MG63 (cell line): ENCODE measurements at places on chromosomes 11 and 22. TPM values are rescaled to one million over a fixed set of nuclear protein-coding genes. Genes with fewer than 3 reads are reported as not detected.

DNA sequence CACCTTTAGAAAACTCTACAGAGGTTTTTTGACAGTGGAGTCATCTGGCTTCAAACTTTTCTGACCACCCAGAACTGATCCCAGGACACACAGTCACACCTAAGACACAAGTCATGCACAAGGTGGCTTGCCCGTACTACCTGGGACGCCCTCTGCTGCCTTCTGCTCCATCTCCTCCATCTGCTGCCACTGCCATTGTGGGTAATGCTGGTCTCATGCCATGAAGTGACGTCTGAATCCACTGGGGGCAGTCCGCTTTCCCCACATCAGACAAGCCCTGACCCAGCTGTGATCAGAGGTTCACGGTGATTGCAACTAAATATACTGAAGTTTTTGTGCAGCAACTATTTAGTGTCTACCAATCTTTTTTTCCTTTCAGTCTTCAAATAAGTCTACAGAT, 5.4 kb upstream of the NDUFS8 start:
- no peak for DNase-seq

DNA sequence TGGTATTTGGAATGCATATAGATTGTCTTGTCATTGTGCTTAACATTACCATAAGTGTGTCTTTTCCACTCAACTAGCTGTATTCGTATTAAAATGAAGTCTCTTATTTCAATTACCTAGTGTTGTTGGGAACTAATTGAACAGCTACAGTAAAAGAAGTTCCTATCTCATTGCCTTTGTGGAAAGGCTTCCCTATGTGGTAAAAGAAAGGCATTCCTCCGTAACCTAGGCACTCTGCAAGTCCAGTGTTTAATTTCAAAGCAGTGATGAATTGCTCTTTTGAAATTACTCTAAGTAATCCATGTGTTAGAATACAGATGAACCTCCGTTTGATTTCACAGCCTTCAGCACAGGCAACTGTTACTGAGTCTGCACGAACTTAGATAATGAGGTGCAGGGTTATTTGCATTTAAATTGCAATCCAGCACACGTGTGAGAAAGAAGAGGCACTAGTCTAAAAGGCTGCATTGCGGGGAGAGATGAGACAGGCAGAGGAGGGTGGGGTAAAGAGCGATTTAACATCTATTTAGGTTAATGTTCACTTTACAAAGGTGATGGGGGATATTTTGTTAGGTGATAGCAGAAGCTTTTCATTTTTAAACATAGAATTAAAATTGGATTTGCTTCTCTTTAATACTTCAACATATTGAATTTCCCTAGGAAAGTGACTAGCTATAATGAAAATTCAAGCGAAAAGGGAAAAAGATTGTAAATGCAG, 25.0 kb upstream of the CRTAM start:
- DNase-seq, result no peak

The CYB5R2 gene
- total RNA-seq, result 20.2 and 21.9 TPM in 2 replicates

- DNase-seq, result no peak
Observed at GRCh38 chr11:94472916-94473799, 20.5 kb downstream of the MRE11 start.

- DNase-seq, result no peak
Observed at GRCh38 chr11:72301486-72301885, 57.5 kb upstream of the PHOX2A start.

DNA sequence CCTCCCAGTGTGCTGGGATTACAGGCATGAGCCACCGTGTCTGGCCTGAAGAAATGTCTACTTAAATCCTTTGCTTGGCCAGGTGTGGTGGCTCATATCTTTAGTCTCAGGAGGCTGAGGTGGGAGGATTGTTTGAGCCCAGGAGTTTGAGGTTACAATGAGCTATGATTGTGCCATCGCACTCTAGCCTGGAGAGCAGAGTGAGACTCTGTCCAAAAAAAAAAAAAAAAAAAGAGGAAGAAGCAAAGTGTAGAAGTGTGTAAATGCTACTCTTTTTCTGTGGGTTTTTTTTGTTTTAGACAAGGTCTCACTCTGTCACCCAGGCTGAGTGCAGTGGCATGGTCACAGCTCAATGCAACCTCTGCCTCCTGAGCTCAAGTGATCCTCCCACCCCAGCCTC, 6.4 kb upstream of the ATG16L2 start:
- DNase-seq, result no peak

- DNase-seq, result no peak
Observed at GRCh38 chr22:19863571-19863970, 8.9 kb upstream of the GNB1L start.

DNA sequence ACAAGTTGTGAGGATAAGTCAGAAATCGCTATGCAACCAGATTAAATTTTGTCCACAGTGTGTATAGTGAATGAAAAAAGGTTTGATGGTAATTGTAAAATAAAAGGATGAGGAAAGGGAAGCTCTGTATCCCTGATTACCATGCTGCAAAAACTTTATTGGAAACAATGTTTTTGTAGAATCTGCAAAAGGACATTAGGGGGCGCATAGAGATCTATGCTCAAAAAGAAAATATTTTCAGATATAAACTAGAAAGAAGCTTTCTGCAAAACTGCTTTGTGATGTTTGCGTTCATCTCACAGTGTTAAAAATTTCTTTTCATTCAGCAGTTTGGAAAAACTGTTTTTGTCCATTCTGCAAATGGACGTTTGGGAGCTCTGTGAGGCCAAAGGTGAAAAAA, 390.5 kb downstream of the OR4C45 start:
- no peak for DNase-seq

The LSP1 gene
- 41.7 and 66.6 TPM in 2 replicates for total RNA-seq

The PGA4 gene
- not detected in 2 replicates for total RNA-seq

DNA sequence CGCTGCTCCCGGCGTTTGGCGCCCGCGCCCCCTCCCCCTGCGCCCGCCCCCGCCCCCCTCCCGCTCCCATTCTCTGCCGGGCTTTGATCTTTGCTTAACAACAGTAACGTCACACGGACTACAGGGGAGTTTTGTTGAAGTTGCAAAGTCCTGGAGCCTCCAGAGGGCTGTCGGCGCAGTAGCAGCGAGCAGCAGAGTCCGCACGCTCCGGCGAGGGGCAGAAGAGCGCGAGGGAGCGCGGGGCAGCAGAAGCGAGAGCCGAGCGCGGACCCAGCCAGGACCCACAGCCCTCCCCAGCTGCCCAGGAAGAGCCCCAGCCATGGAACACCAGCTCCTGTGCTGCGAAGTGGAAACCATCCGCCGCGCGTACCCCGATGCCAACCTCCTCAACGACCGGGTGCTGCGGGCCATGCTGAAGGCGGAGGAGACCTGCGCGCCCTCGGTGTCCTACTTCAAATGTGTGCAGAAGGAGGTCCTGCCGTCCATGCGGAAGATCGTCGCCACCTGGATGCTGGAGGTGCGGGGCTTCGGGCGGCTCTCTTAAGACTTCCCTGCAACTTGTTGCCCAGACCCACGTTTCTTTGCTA, at the start of gene CCND1:
Gene CCND1 (plus strand): TSS at position 162 of the 587 bp plus-strand sequence. CDS start 158 bp downstream, at position 320.
- DNase-seq, result peak; percentile 85

GRCh38 chr22:47407461-47408025, 645.1 kb downstream of the TBC1D22A start:
- no peak for DNase-seq

The OR51B5 gene
- total RNA-seq, result 0.64 and 0.89 TPM in 2 replicates

- DNase-seq, result no peak
Observed at GRCh38 chr11:75173336-75173735, 22.4 kb downstream of the SLCO2B1 start.

GRCh38 chr11:63791495-63792167, 21.6 kb upstream of the SPINDOC start:
- no peak for DNase-seq

- no peak for DNase-seq
Observed at GRCh38 chr11:96472085-96472484, 82.3 kb downstream of the JRKL start.

The ABCC8 gene
- not detected in 2 replicates for total RNA-seq

- DNase-seq, result no peak
Observed at GRCh38 chr11:27410272-27410671, 47.3 kb upstream of the CCDC34 start.

The JHY gene
- 0.53 and 1.6 TPM in 2 replicates for total RNA-seq

DNA sequence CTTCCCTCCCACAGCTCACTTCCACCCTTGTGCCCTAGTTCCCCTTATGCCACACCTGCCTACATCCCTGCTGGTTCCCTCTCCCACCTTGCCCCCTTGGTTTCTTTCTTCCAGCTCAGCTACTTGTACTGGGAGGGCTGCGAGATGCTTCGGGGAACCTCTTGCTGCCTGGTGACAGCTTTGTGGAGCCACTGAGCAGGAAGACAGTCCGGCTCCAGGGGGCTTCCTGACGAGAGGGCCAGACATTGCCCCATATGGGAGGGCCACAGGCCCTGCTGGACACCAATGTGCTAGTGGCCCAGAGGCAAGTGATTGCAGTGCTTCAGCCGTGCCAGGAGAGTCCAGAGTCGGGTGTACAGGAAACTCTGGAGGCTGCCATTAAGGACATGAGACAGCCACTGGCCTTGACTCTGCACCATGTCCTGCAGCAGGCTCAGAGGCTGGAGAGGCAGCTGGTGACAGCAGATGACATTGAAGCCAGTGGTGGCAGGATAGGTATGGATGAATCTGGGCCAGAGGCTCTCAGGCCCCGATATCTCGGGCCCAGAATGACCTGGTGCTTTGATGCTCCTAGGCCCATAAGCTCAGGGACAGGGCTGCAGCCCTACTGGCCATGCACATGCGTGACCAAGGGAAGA, 54.3 kb downstream of the BTG4 start:
- no peak for DNase-seq

GRCh38 chr11:28697920-28698827, 590.0 kb downstream of the METTL15 start:
- peak; percentile 32 for DNase-seq

The SLC22A12 gene
- not detected in 2 replicates for total RNA-seq

DNA sequence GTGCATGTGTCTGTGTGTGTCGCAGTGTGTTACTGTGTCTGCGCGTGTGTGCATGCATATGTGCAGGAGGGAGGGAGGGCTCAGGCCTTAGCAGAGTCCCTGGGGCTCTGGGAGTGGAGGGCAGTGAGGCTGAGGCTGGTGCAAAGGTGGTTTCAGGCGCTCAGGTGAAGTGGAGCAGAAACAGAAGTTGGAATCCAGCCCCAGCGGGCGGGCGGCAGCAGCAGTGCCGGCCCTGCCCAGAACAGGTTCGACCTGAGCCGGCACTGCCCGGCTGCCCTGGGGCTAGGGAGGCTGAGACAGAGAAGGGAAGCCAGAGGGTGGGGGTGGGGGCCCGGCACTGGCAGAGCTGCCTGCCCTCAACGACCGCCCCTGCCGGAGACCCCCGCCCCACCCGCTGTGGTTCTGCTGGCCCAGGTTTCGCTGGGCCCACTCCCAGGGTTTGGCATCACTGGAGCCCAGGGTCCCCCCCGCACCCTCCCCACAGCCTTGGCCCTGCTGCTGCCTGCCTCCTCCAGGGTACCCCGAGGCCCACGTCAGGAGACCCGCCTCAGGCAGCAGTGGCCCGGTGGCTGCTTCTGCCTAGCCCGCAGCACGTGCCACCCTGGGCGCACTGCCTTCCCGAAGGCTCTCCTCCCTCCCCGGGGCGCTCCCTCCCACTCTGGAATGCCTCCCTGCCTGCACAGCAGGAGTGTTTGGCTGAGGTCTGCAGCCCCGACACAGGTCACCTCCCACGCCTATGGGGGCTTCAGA, 13.3 kb downstream of the ASCL2 start:
- DNase-seq, result no peak

The HPX gene
- 0.20 TPM in 1 of 2 replicates, not detected in the other for total RNA-seq

The ZNF70 gene
- 2.4 and 3.9 TPM in 2 replicates for total RNA-seq

DNA sequence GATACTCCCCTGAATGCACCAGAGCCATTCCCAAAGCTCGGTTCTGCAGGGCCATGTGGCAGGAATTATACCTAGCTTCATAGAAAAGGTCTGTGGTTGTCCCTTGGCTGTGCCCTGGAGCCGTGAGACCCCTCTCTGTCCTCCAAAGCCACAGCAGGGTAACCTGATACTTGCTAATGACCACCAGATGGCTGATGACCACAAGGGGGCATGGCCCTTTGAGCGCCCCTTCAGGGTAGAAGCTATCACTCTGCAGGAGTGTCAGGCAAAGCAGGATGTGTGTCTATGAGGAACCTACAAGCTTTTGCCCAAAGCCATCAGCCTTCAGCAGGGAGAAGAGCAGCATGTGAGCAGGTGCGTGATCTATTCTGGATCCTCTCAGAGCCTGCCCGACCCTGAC, 95.3 kb downstream of the NTM start:
- DNase-seq, result no peak

The PARVA gene
- total RNA-seq, result 27.9 and 32.6 TPM in 2 replicates

GRCh38 chr22:17648569-17648968, 10.0 kb downstream of the BCL2L13 start:
- no peak for DNase-seq

The OMP gene
- not detected in 2 replicates for total RNA-seq

The FAM111B gene
- total RNA-seq, result 13.3 and 22.9 TPM in 2 replicates

DNA sequence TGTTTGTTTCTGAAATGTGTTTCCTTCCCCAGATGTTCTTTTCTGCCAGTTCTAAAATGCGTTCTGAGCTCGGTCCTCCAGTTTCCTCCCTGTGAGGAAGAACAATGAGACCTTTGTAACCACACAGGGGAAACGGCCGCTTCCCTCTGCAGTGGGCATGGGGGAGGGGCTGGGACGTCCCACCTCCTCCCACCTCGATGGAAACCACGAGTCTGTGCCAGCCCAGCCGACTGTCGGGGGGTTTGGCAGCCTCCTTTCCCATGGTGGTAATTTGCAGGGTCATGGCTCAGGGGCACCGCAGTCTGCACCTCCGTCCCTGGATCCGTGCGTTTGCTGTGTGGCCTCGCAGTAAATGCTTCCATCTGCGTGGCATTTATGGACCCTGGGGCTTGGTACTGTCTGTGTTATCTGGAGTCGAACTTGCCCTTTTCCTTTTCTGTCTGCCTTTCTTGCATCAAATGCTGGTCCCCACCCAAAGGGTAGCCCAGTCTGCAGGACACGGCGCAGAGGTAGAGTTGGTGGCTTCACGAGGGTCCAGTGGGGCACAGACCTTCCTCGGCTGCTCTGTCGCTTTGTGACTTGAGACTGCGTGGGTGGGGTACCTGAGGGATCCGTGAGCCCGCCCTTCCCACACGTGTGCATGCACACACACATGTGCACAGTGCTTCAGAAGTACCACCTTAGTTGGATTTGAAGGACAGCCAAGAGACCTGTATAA, 16.1 kb downstream of the LRP5 start:
- DNase-seq, result no peak

DNA sequence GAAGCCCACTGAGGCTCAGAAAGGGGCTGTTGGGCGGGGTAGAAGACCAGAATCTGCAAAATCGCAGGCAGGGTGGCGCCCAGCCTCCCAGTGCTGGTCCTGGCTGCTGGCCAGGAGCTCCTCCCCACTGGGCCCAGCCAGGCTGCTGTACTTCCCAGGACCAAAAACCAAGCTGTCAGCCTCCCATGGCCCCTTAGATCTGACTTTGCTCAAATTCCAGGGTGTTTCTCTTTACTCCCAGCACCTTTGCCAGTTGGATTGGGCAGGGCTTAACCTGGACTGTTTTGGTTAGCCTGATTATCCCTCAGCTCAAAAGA, 44.2 kb upstream of the WEE1 start:
- no peak for DNase-seq

The PHRF1 gene
- 35.4 and 55.2 TPM in 2 replicates for total RNA-seq

The CCDC157 gene
- total RNA-seq, result 1.0 and 2.6 TPM in 2 replicates

The APOBEC3H gene
- total RNA-seq, result not detected in 2 replicates

DNA sequence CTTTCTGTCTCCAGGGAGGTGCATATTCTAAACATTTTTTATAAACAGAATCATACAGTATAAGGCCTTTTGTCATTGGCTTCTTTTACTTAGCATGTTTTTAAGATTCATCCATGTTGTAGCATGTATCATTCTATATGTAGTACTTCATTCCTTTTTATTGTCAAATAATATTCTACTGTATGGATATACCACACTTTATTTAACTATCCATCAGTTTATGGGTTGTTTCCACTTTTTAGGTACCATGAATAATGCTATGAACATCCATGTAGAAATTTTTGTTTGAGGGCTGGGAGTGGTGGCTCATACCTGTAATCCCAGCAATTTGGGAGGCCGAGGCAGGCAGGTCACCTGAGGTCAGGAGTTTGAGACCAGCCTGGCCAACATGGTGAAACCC, 73.1 kb downstream of the PHF21A start:
- DNase-seq, result no peak
